ENCODE measurements at places on chromosomes 12 and 14.

- peak; percentile 87 for DNase-seq
These were observed 8.9 kb downstream of the GPR65 start for GRCh38 chr14:88013750-88014349.

DNA sequence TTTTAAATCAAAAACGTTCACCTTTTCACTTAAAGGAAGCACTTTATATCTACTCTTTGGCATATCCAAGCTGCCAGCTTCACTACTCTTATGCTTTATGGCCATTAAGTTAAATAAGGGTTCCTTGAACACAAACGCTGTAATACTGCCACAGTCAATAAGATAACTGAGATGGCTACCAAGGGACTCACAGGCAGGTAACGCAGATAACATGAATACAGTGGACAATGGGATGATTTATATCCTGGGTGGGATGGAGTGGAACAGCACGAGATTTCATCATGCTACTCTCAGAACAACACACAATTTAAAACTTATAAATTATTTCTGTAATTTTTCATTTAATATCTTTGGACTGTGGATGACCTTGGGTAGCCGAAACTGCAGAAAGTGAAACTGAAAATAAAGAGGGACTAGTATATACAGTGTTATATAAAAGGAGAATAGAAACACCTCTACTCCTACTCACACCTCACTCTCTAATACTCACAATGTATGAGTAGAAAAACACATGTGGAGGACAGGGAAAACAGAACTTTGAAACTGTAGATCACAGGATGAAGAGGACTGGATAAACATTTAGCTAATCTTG lies 367.3 kb downstream of the C12orf50 start:
- no peak for DNase-seq

DNA sequence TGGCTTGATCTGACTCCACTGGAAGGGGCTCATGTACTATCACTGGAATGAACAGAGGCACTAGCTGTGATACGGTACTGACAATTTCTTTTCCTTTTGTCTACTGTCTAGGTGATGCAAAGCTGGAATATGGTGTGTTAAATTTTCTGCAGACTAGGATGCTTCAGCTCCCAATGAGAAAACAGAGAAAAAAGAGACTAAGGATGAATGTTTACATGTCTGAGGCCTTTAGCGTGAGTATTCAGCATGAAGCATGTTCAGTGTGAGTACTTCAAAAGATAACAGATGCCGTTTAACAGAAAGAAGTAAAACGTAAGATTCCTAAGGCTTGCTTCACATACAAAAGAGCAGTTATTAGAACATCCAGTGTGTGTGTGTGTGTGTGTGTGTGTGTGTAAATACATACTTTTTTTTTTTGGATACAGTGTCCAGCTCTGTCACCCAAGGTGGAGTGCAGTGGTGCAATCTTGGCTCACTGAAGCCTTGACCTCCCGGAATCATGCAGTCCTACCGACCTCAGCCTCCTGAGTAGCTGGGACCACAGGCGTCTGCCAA lies 92.3 kb upstream of the FERMT2 start:
- DNase-seq, result no peak

DNA sequence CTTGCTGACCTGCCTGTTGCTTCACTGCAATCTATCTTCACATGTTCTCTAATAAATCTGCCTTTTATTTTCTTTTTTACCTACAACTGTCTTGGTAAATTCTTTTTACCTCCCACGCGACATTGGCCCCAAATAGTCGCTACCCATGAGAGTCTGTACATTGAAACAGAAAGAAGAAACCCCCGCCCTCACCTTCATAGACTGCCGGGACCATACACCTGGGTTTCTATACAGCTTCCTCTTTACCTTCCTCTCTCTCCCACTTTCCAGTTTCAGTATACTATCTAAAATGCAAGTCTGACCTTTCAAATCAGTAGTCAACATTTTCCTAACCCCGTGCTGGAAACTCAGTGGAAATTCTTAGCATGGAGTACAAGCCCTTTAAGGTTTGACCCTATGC lies 4.8 kb downstream of the SLC8A3 start:
- no peak for DNase-seq

DNA sequence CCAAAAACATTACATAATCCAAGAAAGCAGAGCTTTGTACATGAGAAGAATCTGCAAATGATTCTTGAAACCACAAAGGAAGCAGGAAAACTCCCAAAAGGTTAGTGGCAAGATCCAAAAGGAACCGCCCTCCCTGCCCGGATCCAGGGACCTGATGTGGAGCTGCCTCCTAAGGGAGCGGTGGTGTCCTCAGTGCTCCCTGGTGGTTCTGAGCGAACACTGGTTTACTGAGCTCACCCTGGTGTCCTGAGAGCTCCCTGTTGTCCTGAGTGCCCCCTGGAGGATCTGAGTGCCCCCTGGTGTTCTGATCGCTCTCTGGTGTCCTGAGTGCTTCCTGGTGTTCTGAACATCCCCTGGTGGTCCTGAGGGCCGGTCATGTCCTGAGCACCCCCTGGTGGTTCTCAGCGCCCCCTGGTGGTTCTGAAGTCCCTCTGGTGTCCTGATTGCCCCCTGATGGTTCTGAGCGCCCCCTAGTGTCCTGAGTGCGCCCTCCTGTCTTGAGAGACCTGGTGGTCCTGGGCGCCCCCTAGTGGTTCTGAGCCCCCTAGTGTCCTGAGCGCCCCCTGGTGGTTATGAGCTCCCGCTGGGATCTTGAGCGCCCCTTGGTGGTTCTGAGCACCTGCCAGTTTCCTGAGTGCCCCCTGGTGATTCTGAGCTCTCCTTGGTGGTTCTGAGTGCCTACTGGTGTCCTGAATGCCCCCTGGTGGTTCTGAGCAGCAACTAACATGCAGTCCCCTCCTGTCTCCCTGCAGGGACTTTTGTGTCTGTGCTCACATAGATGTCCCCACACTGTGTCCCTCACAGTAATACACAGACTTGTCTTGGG lies 891.1 kb downstream of the TMEM121 start:
- peak; percentile 17 for DNase-seq

- DNase-seq, result peak; percentile 47
These were observed 45.8 kb downstream of the NEUROD4 start for GRCh38 chr12:55065535-55065934.

- no peak for DNase-seq
These were observed 3.0 kb downstream of the EVL start for GRCh38 chr14:100067971-100068959.

GRCh38 chr14:51701951-51702350 lies 50.2 kb downstream of the FRMD6 start:
- DNase-seq, result no peak

- no peak for DNase-seq
These were observed 3.6 kb upstream of the KRT72 start for GRCh38 chr12:52604859-52605258.

- no peak for DNase-seq
These were observed 30.3 kb upstream of the ADIPOR2 start for GRCh38 chr12:1660304-1661187.

DNA sequence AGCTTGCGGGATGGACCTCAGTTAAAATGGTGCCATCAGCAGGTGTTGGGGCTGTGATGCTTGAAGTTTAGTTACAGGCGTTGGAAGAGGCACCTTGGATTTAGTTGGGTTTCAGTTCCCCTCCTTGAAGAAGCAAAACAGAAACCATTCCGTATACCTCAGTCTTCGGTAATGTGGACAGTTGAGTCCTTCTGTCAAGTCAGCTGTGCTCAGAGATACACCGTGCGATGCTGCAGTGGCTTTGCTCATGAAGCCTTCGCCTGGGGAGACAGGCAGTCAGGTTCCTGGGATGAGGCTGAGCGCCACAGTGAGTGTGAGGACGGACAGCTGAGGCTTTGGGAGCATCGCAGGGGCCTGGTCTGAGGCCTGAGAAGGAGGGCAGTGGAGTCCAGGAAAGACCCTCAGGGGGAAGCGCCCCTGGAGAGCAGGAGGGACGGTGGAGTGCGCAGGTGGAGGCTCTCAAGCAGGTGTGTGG lies 7.4 kb downstream of the RAN start:
- no peak for DNase-seq

DNA sequence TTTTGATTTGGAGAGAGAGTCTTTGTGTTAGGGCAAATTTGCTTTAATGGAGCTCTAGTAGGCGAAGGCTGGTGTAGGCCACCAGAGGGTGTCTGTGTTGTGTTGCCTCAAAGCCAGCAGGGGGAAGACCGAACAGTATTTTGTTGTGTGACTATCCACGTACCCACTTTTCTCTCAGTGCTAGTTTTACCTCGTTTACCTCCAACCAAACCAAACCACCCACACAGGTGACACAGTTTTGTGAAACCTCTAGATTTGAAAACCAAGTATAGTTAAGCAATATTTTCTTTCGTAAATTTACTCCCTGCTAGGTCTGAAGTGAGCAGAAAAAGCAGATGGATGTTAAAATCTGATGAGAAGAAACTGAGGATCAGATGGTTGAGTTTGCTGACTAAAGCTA lies 36.3 kb upstream of the NPFF start:
- peak; percentile 31 for DNase-seq

GRCh38 chr12:123149501-123150274 lies 1.2 kb downstream of the PITPNM2 start:
- no peak for DNase-seq

DNA sequence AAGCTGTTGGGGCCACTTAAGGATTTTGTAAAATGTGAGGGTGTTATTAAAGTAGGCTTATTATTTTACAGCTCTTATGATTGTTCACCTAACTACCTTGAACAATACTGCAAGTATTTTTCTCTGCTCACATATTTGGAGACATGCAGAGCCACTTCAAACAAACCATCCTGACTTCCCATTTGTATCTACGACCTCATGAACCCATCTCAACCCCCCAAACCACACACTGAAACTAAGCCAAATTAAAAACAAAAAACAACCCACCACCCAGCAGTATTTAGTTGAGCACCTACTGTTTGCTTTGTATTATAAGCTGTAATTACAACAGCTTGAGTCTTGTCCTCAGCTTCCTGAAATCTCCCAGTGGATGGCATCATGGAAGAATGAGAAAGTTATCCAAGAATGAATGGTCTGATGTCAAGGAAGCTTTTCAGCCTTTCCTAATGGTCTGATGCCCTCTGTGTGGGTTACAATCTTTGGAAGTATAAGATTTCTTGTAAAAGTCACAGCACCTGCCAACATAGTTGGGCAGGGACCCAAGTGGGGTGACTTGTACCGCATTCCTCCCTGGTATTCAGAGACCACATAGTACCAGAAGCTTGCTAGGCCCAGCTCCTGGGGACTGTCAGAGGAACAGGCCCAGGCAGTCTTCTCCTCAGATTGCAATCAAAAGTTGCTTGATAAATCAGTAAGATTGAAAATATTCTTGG lies 416.6 kb downstream of the ZFP36L1 start:
- DNase-seq, result no peak

DNA sequence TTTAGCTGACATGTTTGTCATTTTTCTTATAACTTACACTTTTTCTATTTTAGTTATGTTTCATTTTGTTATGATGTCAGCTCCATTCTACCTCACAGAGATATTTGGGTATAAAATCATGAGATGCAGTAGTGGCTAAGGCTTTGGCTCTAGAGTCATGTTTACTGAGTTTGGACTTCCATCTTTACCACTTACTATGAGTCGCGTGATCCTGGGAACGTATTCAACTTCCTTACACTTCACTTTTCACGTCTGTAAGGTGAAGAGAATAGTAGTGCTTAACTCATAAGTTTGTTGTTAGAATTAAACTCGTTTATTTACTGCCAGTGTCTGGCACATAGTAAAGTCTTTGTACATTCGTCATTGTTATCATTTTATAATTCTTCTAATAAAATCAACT lies 126.3 kb downstream of the ERC1 start:
- no peak for DNase-seq

DNA sequence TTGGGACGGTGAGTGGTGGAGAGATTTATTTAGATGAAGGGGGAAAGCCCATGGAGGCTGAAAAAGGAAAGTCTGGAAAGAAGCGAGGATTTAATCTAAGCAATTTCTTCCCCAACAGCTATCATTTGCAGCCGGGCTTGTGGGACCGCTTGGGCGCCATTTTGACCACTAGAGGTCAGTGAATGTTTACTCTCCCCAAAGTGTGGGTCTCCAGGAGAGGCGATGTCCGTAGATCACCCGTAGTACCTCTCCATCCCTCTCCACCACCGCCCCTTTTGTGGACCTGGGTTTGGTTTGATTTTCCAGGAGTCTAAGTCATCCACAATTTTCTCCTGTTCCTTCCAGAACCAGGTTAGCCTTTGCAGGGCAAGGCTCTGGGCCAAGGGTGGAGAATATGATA lies 91.2 kb upstream of the PARP11 start:
- DNase-seq, result no peak

DNA sequence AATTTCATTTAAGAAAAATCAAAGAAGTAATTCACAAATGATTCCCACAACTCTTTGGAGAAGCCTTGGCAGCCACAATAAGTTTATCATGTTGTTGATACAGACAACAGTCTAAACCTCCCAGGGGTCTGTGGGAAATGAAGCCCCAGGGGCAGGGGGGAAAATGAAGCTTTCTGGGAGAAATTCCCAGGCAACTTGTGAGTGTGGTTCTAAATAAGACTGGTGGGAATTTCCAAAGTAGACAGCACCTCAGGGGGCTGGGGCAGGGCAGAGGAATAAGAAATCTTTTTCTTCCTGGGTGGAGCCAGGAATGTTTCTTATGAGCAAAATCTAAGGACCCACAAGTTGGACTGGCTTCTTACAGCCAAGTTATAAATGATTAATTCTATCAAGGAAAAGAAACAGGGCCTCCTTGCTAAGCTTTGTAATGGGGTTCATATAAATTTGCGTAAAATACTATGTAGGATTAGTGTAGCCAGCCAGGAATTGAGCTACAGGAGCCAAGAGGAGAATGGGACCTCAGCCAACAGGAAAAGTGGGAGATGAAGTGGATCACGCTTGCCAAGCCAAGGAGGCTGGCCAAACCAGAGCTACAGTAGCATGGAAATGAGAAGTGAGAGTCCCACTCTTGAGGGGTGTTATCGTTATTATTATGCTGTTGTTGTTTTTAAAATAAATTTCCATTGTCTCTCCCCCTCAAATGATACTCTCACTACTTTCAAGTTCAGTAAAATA lies 182.9 kb upstream of the FAR2 start:
- no peak for DNase-seq

- peak; percentile 88 for DNase-seq
These were observed 25.6 kb downstream of the RNASE10 start for GRCh38 chr14:20530771-20531571.

DNA sequence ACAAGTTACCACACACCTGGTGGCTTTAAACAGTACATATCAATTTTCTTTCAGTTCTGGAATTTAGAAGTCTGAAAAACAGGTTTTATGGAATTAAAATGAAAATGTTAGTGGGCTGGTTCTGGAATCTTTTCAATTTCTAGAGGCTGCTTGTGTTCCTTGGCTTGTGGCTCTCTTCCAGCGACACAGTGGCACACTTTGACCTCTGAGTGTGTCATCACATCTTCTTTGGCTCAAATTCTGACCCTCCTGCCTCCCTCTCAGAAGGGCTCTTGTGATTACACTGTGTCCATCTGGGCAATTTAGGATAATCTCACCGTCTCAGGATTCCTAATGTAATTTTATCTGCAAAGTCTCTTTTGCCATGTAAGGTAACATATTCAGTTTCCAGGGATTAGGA lies 170.0 kb downstream of the PLCZ1 start:
- DNase-seq, result peak; percentile 89

DNA sequence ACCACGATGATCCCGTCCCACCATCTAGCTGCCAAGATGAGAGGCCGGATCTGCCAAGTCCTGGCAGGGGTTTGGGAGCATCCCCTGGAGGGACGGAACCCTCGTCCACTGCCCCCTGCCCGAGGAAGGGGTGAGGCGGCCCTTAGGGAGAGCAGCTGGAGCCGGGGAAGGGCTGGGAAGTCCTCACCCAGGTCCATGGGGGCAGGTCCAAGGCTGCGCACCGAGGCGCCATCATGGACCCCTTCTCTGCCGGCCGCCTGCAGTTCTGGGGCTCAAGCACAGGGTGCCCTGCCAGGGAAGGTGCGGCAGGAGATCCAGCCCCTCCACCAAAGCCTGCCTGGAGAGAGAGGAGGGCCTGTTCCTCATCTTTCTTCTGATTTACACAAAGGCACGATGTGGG lies 17.6 kb upstream of the FBRSL1 start:
- no peak for DNase-seq

GRCh38 chr14:42323426-42323825 lies 716.8 kb downstream of the LRFN5 start:
- DNase-seq, result no peak

Data from NCI-H524 (cell line).